ENCODE measurements at places on chromosomes 16 and 17. TPM values are rescaled to one million over a fixed set of nuclear protein-coding genes. Genes with fewer than 3 reads are reported as not detected.

- no peak for DNase-seq
Measured at GRCh38 chr16:31350275-31351005, 4.5 kb upstream of the ITGAX start.

- no peak for DNase-seq
- no peak overlapping the region for H3K27ac ChIP-seq
- H3K4me1 ChIP-seq, result no peaks in the 10 kb centered on the region
- H3K27me3 ChIP-seq, result peaks cover 3% of the 10 kb centered on the region
- no peak overlapping the region for H3K4me3 ChIP-seq
Measured at GRCh38 chr17:48520631-48521079, 10.2 kb downstream of the HOXB1 start.

- no peak overlapping the region for H3K27ac ChIP-seq
- no peak for DNase-seq
- no peak overlapping the region for H3K4me3 ChIP-seq
- no peaks in the 10 kb centered on the region for H3K27me3 ChIP-seq
- no peaks in the 10 kb centered on the region for H3K36me3 ChIP-seq
Measured at GRCh38 chr16:59567496-59567895, 833.4 kb upstream of the GOT2 start.

LRRC37A3 gene
- polyA plus RNA-seq, result 6.8 TPM

GRCh38 chr16:17347624-17348023 is 123.1 kb downstream of the XYLT1 start:
- no peak for DNase-seq
- H3K4me1 ChIP-seq, result peaks cover 4% of the 10 kb centered on the region
- no peaks in the 10 kb centered on the region for H3K36me3 ChIP-seq
- H3K27me3 ChIP-seq, result no peaks in the 10 kb centered on the region
- no peak overlapping the region for H3K27ac ChIP-seq
- no peak overlapping the region for H3K4me3 ChIP-seq

DNA sequence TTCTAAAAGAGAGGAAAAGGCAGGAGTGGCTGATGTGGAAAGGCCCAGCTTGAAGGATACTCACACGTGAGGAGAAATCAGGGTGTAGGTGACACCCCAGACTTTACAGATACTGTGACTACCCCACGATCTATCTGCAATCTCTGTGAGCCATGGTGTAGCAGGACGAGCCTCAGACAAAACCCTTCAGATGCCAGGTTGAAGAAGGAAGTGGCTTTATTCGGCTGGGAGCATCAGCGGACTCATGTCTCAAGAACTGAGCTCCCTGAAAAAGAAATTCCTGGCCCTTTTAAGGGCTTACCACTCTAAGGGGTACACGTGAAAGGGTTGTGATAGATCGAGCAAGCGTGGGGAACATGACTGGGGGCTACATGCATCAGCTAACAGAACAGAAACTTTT is 4.7 kb upstream of the SLC6A4 start:
- H3K27me3 ChIP-seq, result peaks cover 20% of the 10 kb centered on the region
- no peak overlapping the region for H3K27ac ChIP-seq
- H3K36me3 ChIP-seq, result no peaks in the 10 kb centered on the region
- H3K4me1 ChIP-seq, result peaks cover 2% of the 10 kb centered on the region
- no peak overlapping the region for H3K4me3 ChIP-seq
- no peak for DNase-seq

MYH13 gene
- not detected for polyA plus RNA-seq

BICDL2 gene
- polyA plus RNA-seq, result 47.8 TPM

GRCh38 chr17:78737332-78737731 is 44.7 kb downstream of the CYTH1 start:
- H3K4me3 ChIP-seq, result no peak overlapping the region
- H3K27me3 ChIP-seq, result no peaks in the 10 kb centered on the region

GRCh38 chr17:51056813-51057510 is 63.7 kb downstream of the SPAG9 start:
- H3K27ac ChIP-seq, result peak overlapping the region; percentile 76
- H3K4me1 ChIP-seq, result peaks cover under 1% of the 10 kb centered on the region
- DNase-seq, result peak; percentile 74

GRCh38 chr16:80047842-80048241 is 447.3 kb upstream of the MAF start:
- no peak for DNase-seq
- H3K36me3 ChIP-seq, result no peaks in the 10 kb centered on the region
- no peak overlapping the region for H3K4me3 ChIP-seq
- H3K27ac ChIP-seq, result no peak overlapping the region

DRC7 gene
- not detected for polyA plus RNA-seq

DNA sequence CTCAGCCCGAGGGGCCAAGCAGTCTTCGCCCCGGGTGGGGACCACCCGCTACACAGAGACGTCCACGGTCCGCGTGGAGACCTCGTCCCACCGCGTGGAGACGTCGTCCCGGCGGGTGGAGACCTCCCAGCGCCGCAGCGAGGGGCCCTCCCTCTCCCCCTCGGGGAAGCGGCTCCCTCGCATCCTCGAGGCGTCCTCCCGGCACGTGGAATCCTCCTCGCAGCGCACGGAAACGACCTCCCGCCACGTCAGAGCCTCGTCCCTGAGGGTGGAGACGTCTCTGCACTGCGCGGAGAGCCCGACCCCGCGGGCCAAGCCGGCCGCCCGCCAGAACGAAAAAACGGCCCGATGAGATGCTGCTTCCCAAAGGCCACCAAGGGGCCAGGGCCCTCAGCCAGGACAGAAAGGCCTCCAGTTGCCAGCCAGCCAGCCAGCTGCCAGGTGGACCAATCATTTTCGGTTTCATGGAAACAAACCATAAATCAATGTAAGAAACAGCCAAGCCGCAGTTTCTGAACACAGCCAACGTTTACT is 424 bp downstream of the C17orf100 start:
- H3K36me3 ChIP-seq, result peaks cover 2% of the 10 kb centered on the region
- peaks cover 6% of the 10 kb centered on the region for H3K4me1 ChIP-seq
- H3K27me3 ChIP-seq, result peaks cover 13% of the 10 kb centered on the region
- DNase-seq, result peak; percentile 66

- no peaks in the 10 kb centered on the region for H3K27me3 ChIP-seq
- H3K4me1 ChIP-seq, result peaks cover 70% of the 10 kb centered on the region
- H3K36me3 ChIP-seq, result peaks cover 2% of the 10 kb centered on the region
- peak overlapping the region; percentile 88 for H3K27ac ChIP-seq
- DNase-seq, result no peak
Measured at GRCh38 chr16:3645108-3645503, 9.4 kb upstream of the DNASE1 start.

- H3K36me3 ChIP-seq, result peaks cover 11% of the 10 kb centered on the region
- no peak for DNase-seq
- no peaks in the 10 kb centered on the region for H3K27me3 ChIP-seq
- peaks cover 2% of the 10 kb centered on the region for H3K4me1 ChIP-seq
Measured at GRCh38 chr17:29147682-29148081, 32.5 kb downstream of the MYO18A start.

CNGB1 gene
- 1.7 TPM for polyA plus RNA-seq

SDR42E1 gene
- 1.6 TPM for polyA plus RNA-seq

CDT1 gene
- 1.1 TPM for polyA plus RNA-seq

DNA sequence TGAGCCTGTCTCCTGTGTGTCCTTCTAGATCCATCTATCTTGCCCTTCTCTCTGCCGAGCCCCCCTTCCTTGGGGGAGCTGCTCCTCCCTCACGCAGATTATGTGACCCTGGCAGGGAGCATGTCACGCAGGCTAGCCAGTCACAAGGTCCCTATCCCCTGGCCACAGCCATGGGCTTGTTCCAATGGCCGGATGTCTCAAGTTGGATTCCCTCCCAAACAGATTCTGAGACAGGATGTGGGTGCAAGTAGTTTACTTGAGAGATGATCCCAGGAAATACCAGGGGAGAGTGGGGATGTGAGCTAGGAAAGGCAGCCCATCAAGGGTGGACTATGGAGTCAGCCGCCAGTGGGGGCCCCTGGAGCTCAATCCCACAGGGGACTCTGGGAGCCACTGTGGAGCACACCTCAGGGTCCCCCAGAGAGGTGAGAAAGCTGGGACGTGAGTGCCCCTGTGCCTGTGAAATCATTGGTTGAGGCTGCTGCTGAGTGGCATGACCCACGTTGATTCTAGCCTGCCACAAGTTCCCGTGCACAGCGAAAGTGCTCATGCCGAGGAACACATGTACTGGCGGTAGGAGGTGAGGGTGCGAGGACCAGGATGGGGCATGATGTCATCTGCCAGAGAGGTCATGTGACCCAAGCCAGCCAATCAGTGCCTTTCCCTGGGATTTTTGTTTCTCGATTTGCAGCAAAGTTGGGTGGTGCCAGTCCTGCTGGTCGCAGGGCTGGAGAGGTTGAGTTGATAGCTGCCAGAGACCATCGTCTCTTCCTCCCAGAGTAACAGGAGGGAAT is 6.4 kb upstream of the CRISPLD2 start:
- H3K27ac ChIP-seq, result no peak overlapping the region
- peaks cover 14% of the 10 kb centered on the region for H3K27me3 ChIP-seq
- no peaks in the 10 kb centered on the region for H3K4me1 ChIP-seq
- H3K4me3 ChIP-seq, result no peak overlapping the region
- no peak for DNase-seq

DNA sequence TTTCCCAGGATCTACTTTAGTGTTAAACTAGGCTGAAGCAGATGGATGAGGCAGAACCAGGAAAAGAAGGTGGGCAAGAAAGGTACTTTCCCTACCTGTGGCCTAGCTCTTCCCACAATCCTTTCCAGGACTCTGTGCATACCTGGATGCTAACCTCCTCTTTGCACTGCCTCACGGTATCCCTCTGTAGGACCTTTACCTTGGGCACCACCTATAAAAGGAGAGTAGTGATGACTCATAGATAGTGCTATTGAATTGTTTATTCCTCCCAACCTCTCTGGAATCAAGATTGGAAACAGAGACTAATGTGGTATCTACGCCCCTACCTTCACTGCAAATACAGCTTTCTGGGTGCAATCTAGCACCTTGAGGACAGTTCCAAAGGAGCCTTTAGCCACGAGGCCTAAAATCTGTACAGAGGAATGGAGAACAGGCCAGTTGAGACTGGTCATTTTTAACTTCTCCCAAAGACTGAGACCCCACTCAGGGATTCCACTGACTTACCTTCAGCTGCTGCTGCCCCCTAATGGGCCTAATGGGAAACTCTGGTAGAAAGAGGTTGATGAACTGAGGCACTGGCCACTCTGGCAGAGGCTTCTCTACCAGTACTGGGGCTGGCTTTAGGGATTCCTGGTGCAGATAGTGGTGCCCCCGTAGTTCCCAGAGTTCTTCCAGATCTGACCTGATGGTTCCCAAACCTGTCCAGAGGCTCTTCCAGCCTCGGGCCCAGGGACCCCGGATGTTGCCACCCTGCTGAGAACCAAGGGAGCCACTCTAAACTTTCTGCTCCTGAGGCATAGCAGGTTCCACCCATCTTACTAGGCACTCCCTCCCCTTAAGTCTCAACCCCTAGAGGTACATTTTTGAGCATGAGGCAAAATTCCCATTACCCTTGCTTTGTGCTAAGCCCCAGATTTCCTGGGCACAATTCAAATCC is 781 bp downstream of the RSKR start:
- no peaks in the 10 kb centered on the region for H3K27me3 ChIP-seq
- H3K27ac ChIP-seq, result peak overlapping the region; percentile 59
- H3K4me3 ChIP-seq, result no peak overlapping the region
- H3K36me3 ChIP-seq, result peaks cover 54% of the 10 kb centered on the region

- H3K27me3 ChIP-seq, result no peaks in the 10 kb centered on the region
- no peaks in the 10 kb centered on the region for H3K36me3 ChIP-seq
- H3K27ac ChIP-seq, result peak within 1 kb of the TSS; percentile 76
- peak; percentile 96 for DNase-seq
Measured at GRCh38 chr17:42536048-42536371, at the start of gene NAGLU. TSS of gene NAGLU (plus strand) at chr17:42536241. CDS start at chr17:42536273, 32 bp downstream.

DNA sequence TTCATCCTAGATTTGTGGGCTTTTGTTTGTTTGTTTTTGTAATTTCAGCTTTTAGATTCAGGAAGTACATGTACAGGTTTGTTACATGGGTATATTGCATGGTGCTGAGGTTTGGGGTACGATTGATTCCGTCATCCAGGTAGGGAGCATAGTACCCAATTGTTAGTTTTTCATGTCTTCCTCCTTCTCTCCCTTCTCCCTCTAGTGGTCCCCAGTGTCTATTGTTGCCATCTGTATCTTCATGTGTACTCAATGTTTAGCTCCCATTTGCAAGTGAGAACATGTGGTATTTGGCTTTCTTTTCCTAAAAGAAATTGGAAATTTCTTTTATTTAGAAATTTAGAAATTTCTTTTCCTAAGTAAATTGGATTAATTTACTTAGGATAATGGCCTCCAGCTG is 37.1 kb upstream of the BCAS3 start:
- H3K36me3 ChIP-seq, result peaks cover 6% of the 10 kb centered on the region
- peak; percentile 11 for DNase-seq
- H3K27ac ChIP-seq, result no peak overlapping the region
- no peak overlapping the region for H3K4me3 ChIP-seq
- no peaks in the 10 kb centered on the region for H3K4me1 ChIP-seq

GRCh38 chr16:66052745-66053144 is 313.7 kb upstream of the CDH5 start:
- H3K36me3 ChIP-seq, result no peaks in the 10 kb centered on the region
- no peak overlapping the region for H3K27ac ChIP-seq
- H3K4me1 ChIP-seq, result no peaks in the 10 kb centered on the region

DNA sequence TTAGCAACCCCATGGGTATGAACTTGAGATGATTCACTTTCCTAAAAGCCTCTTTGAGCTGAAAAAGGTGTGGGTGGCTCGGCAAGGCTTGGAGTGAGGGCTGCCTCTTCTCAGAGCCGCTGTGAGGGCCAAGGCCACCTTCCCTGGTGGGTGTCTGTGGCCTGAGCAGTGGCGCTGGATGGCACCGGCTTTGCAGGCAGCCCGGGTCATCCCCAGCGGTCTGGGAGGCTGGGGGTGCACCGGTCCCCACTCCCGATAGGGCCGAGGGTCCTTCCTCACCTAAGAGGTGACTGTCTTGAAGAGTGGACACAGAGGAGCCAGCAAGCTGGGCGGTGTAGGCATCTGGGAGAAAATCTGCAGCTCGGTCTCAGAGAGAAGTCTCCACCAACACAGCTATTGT is 79.2 kb upstream of the RBL2 start:
- peaks cover 3% of the 10 kb centered on the region for H3K27me3 ChIP-seq
- no peak for DNase-seq
- H3K4me3 ChIP-seq, result no peak overlapping the region
- H3K4me1 ChIP-seq, result no peaks in the 10 kb centered on the region
- H3K27ac ChIP-seq, result no peak overlapping the region

HOXB2 gene
- 5.1 TPM for polyA plus RNA-seq

GRCh38 chr17:18966831-18967624 is 15.1 kb downstream of the SLC5A10 start:
- no peak for DNase-seq
- peaks cover 3% of the 10 kb centered on the region for H3K4me1 ChIP-seq
- no peak overlapping the region for H3K4me3 ChIP-seq
- no peak overlapping the region for H3K27ac ChIP-seq
- H3K36me3 ChIP-seq, result peaks cover 57% of the 10 kb centered on the region

- H3K36me3 ChIP-seq, result no peaks in the 10 kb centered on the region
- no peak for DNase-seq
- H3K4me3 ChIP-seq, result no peak overlapping the region
- H3K4me1 ChIP-seq, result peaks cover 4% of the 10 kb centered on the region
- H3K27me3 ChIP-seq, result no peaks in the 10 kb centered on the region
- no peak overlapping the region for H3K27ac ChIP-seq
Measured at GRCh38 chr17:55318081-55318480, 53.3 kb downstream of the HLF start.

DHRS7C gene
- 0.15 TPM for polyA plus RNA-seq

- H3K36me3 ChIP-seq, result no peaks in the 10 kb centered on the region
- H3K4me1 ChIP-seq, result peaks cover 4% of the 10 kb centered on the region
- H3K4me3 ChIP-seq, result no peak overlapping the region
- no peak overlapping the region for H3K27ac ChIP-seq
Measured at GRCh38 chr17:42346481-42346880, 41.8 kb downstream of the STAT3 start.

SSTR5 gene
- not detected for polyA plus RNA-seq

GRCh38 chr17:2700491-2701141 is 10.9 kb downstream of the CLUH start:
- H3K4me3 ChIP-seq, result no peak overlapping the region
- no peak for DNase-seq
- no peak overlapping the region for H3K27ac ChIP-seq
- no peaks in the 10 kb centered on the region for H3K27me3 ChIP-seq

CDRT15L2 gene
- polyA plus RNA-seq, result not detected
